ENCODE measurements at places on chromosomes 1 and 21.

DNA sequence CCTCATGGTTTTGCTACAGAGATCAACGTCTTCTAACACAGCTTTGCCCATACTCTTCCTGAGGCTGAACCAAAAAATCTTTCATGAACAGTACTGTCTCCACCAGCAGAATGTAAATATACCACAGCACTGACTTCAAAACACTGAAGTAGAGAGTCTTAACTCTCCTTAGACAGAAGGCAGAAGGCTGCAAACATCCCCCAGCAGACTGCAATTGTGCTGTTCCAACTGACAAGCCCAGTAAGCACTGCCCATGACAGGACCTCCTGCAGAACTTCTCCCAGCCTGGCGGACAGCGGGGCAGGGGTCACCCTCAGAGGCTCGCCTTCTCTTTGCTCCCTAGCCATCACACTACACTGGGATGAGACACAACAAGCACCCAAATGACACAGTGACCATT lies 218.7 kb downstream of the RERE start:
- no peak for DNase-seq

DNA sequence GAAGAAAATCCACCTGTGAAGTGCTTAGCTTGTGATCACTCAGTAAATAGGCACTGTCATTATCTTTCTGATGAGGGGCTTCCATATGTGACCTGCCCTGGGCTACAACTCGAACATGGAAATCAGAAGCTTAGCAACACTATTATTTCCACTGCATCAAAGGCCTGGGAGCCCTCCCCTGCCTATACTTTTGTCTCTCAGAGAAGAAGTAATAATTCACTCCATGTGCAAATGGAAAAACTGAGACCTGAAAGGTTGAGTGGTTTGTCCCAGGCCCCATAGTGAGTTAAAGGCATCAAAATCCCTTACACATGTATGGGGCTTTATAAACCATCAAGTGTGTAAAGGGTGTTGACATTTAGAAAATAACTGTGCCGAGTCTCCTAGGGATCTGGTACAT lies 20.9 kb downstream of the SOX13 start:
- no peak for DNase-seq

- peak; percentile 59 for DNase-seq
Observed at GRCh38 chr1:44019466-44019948, 11.8 kb downstream of the SLC6A9 start.

- no peak for DNase-seq
Observed at GRCh38 chr21:39669485-39669884, 56.7 kb downstream of the B3GALT5 start.

- DNase-seq: no peak
Observed at GRCh38 chr1:44044071-44044801, 13.0 kb upstream of the SLC6A9 start.

DNA sequence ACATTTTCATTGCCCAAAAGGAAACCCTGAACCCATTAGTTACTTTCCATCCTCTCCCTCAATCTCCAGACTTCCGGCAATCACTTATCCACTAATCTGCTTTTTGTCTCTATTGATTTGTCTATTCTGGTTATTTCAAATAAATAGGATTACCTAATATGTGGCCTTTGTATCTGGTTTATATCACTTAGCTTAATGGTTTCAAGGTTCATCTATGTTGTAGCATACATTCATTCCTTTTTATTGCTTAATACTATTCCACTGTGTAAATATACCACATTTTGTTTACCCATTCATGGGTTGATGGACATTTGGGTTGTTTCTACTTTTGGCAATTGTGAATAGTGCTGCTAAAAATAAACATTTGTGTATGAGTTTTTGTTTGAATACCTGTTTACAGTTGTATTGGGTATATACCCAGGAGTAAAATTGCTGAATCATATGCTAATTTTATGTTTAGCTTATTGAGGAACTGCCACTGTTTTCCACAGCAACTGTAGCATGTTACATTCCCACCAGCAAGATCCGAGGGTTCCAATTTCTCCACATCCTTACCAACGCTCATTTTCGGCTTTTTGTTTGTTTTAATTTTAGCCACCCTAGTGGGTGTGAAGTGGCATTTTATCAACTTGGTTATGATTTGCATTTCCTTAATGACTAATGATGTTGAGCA lies 2.5 kb upstream of the SLC25A44 start:
- DNase-seq: no peak
